ENCODE measurements at places on chromosomes 2 and 18.

- DNase-seq = no peak
Observed at GRCh38 chr2:206250041-206250897, 24.2 kb upstream of the ZDBF2 start.

- DNase-seq = no peak
Observed at GRCh38 chr18:25594351-25594750, 242.4 kb upstream of the ZNF521 start.

GRCh38 chr18:62606106-62606505 is 83.3 kb downstream of the ZCCHC2 start:
- DNase-seq = no peak

DNA sequence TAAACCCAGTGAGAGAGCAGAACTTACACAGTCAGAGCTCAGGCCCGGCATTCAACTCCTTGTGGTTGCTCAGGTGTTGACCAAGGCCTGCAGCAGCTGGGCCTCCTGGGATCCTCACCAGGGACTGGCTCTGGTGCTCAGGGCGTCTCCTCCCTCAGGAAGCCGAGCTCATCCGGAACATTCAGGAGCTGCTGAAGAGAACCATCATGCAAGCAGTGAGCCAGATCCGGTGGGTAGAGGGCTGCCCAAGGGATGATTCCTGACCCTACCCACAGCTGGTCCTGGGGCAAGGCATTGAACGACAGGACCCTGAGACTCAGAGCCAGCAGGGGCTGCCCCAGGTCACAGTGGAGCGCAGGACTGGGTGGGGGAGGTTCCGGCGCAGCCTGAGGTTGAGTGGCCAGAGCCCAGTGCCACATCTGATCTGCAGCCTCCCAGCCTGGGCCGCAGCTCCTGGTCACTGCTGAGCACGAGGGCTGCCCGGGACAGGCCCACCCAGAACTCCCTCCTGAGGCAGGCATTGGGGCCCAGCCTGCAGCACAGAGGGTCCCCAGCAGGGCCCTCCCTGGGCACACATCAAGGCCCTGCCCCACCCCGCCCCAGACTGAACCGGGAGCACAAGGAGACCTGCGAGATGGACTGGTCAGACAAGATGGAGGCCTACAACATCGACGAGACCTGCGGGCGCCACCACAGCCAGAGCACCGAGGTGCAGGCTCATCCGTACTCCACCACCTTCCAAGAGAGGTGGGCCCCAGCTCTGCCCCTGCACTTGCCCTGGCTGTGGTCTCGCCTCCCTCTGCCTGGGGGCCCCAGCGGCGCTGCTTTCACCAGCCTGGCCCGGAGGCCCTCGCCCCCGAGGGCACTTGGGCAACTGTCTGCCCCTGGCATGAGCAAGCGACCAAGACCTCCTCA is 2.4 kb downstream of the TEKT4 start:
- no peak for DNase-seq

DNA sequence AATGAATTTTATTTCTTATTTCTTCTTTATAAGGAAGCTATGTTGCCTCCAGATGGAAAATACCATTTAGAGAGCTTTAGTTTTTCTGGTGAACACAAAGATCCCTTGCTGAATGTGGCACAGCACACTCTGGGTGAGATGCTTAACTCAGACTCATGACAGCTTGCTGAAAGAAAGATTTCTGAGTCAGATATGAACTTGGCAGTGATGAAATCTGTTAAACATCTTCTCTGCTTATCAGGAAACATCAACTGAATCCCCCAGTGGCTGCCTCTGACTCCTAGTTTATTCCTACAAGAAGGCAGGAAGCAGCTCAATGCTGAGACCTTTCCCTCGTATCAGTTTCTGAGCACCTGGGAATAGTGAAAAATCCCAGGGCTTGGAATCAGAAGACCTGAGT is 162.8 kb downstream of the OSR1 start:
- no peak for DNase-seq

- DNase-seq = no peak
Observed at GRCh38 chr18:3660739-3661515, 211.0 kb downstream of the TGIF1 start.

DNA sequence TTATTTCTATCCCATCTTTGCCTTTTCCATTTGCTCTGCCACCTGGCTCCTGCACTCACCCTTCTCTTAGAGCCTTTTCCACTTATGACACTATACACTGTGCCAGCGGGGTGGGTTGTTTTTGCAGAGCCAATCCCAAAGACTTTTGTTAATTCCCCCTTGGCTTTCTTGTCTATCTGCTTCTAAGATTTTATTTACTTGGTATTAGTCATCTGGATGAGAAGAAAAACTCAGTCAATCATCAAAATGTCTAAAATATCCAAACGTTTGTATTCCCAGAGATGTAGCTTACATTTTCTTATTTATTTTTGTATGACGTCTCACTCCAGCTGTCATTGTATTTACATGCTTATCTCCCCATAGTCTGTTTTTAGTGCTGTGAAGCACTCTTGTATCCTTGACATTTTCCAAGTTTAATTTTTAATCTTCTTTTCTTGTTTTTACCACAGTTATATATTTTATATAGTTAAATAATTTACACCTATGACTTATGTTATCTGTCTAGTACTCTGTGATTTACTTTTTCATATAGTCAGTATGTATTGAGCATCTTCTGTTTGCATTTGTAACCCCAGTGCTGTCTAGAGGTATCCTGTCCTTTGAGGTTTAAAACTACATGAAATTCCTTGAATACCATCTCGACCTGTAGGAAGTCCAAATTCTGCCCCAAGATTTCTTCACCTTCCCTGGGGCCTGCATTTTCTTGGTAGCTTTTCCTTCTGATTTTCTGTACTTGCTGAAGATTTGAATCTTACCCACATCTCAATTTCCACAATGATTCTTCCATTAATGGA is 55.1 kb downstream of the COL4A3 start:
- no peak for DNase-seq

GRCh38 chr2:8750221-8750620 is 68.4 kb downstream of the ID2 start:
- no peak for DNase-seq

DNA sequence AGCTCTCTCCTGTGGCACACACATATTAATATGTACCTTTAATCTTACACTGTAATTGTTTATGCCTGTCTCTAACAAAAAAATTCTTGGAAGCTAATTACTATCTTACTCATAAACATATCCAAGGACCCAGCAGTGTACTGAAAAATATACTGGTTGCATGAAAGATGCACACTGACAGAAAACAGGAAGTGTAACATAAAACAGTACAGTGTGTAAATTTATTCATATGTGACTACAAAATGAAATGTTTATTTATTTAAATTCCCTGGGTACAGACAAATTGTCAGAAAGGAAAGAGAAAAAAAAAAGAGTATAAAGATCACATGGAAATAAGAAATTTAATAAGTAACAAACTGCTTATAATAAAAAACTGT is 28.5 kb downstream of the TMEM131 start:
- DNase-seq = no peak

GRCh38 chr18:2855560-2856350 is 8.9 kb downstream of the EMILIN2 start:
- no peak for DNase-seq

DNA sequence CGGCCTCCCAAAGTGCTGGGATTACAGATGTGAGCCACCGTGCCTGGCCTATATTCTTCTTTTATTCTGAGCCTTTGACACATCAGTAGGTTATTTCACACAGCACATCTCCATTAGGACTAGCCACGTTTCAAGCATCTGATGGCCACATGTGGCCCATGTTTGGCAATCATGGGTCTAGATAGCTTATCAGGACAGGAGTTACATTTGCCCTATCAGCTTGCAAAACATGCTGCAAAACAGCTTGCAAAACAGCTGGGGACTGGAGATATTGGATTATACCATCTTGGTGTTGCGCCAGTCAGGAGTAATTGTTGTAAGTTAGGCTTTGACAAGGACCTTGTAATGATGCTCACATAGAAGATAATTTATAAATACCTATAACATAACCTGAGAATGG is 94.9 kb downstream of the GBX2 start:
- DNase-seq = peak; percentile 50

GRCh38 chr2:50443288-50443687 is 588.6 kb downstream of the NRXN1 start:
- DNase-seq = no peak

- no peak for DNase-seq
Observed at GRCh38 chr2:162888652-162889051, 50.1 kb upstream of the KCNH7 start.

GRCh38 chr2:45729753-45730512 is 78.5 kb downstream of the PRKCE start:
- DNase-seq = no peak

DNA sequence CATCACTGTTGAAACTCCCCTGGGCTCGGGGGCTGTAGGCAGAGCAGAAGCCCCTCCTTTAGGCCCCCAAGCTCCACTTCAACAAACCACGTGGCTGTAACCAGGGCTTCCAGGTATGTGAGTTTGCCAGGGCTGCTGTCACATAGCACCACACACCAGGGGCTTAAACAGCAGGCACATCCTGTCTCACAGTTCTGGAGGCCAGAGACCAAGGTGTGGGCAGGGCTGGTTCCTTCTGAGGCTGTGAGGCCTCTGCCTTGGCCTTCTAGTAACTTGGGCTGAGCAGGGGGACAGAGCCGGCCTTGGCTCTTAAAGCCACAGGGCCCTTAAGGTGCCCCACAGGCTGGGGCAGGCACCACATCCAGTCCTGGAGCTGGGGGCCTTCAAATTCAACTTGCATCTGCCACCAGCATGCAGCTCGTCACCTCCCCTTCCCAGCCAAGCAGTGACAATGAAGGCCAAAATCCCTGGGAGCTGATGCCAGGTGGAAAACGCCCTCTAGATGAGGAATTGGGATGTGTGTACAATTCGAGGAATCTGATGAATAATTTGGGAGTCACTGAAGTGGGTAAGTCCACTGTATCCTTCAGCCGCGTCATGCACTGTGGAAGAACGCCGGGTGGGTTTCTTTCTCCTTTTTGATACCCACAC is 104.2 kb upstream of the ODC1 start:
- peak; percentile 24 for DNase-seq

DNA sequence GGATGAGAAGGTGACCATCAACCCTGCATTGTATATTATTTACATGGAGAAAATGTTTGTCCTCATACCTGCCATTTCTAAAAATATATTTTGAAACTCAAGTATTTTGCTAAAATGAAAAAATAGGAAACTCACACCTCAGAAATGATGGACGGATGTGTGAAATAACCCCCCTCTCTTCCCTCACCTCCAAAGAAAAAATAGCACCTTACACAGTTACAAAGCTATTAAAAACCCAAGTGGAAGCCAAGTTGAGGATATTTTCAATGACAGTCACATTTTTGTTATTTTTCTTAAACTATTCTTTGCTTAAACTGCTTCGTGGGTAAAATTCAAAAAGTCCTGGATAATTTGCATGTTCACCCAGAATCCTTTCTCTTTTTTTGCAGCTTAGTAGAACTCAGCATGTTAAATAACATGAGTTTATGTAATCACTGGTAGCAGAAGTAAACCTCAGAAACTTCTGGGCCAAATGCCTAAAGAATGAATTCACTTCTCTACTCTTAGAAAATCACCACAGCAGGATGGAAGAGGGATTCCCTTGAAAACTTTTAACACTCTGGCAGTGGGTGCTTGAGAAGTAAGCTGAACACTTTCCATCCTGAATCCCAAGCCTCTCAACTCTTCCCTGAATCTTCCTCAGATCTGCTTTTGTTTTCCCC is 768 bp downstream of the DSC1 start:
- no peak for DNase-seq

GRCh38 chr2:151027151-151027550 is 234.5 kb downstream of the RBM43 start:
- no peak for DNase-seq

DNA sequence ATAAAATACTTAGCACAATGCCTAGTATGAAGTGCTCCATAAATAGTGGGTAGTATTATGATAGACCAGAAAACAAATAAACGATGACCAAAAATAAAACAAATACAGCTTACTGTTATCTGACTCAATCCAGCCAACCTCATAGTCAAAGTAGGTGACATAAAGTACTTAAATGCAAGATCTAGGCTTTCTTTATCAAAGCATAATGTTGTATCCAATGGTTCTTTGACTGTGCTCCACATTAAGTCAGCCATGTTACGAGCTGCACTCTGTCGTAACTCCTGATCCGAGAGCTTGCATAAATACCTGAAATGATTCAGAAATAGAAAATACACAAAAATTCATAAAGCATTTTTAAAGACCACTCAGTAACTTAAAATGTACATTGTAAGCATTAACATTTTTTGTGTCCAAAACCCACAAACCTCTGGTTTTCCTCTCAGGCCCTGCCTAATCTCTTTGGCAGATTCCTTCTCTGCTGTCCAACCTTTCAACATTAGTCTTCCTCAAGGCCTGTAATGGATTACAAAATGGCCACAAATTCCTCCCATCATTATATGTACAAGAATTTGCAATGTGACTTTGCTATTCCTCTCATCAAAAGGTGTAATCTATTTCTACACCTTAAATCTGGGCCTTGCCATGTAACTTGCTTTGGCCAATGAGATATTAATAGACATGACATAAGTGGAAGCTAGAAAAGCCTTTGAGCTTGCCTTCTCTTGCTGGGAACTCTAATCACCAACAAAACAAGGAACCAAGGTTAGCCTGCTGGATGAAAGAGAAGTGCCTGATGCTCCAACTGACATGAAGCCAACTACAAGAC is 90.6 kb downstream of the USP34 start:
- DNase-seq = no peak

GRCh38 chr18:12307701-12308385 is at the start of gene TUBB6:
TSS of gene TUBB6 (plus strand) at chr18:12308241. CDS start at chr18:12308293, 52 bp downstream.
- DNase-seq = no peak

- DNase-seq = no peak
Observed at GRCh38 chr2:218856896-218857243, 2.7 kb upstream of the WNT6 start.

DNA sequence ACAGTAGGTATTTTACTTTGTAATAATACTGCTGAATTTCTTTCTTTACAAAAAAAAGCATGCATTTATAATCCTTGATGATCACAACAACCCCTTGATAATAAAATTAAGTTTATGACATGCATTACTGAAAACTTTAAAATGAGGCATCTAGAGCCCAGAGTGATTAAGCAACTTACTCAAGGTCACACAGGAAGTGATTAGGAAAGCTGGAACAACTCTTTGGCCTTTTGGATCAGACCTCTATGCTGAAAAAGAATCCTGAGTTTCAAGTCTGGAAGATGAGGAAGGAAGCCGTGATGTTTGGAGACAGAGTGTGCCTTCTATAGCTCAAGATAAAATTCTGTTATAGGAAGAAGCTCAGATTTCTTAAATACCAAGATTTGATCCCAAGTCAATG is 105.0 kb upstream of the ATP8B1 start:
- DNase-seq = no peak

- no peak for DNase-seq
Observed at GRCh38 chr2:104321116-104321795, 532.7 kb upstream of the POU3F3 start.

GRCh38 chr2:219176818-219177551 is at the start of gene CNPPD1:
TSS of gene CNPPD1 (minus strand) at chr2:219176925. CDS start at chr2:219176828, 97 bp downstream.
- DNase-seq = peak; percentile 56

DNA sequence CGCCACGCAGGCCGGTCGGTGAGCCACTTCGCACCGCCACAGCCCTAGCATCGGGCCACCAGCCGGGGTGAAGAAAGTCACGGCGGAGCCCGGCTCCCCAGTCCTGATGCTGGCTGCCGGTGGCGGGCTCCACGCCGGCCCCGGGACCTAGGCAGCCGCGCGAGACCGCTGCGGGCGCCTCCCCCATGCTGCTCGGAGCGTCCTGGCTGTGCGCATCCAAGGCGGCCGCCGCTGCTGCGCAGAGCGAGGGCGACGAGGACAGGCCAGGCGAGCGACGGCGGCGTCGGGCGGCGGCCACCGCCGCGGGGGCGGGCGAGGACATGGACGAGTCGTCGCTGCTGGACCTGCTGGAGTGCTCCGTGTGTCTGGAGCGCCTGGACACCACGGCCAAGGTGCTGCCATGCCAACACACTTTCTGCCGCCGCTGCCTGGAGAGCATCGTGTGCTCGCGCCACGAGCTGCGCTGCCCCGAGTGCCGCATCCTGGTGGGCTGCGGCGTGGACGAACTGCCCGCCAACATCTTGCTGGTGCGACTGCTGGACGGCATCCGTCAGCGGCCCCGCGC is 433 bp downstream of the SH3RF3 start:
- DNase-seq = peak; percentile 35

Measured in NCI-H524 (cell line).